Ascending aorta (tissue), 2 donors: ENCODE measurements at places on chromosomes 7 and 10.

DNA sequence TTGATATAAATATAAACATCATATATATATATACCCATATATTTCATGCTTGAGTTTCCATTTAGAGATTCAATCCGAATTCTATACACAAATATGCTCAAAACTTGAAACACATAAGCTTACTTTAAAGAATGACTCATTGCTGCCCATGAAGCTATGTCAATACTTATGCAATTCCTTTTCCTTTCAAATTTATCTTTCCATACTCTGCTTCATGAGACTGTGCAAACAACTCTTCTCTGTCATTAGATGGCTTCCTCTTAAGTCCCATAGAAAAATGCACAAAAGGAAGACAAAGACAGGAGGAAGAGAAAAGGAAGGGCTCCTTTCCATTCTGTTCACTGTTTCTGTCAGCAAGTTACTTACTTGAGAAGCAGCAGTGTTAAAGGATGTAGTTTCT is 895.7 kb upstream of the SORCS1 start:
- no peak for DNase-seq

GRCh38 chr7:50632561-50633413 is 67.6 kb upstream of the DDC start:
- no peak for DNase-seq

- DNase-seq, result no peak
Observed at GRCh38 chr10:129885526-129885925, 78.5 kb downstream of the EBF3 start.

- DNase-seq, result no peak
Observed at GRCh38 chr10:88110355-88110754, 246.9 kb downstream of the PTEN start.

DNA sequence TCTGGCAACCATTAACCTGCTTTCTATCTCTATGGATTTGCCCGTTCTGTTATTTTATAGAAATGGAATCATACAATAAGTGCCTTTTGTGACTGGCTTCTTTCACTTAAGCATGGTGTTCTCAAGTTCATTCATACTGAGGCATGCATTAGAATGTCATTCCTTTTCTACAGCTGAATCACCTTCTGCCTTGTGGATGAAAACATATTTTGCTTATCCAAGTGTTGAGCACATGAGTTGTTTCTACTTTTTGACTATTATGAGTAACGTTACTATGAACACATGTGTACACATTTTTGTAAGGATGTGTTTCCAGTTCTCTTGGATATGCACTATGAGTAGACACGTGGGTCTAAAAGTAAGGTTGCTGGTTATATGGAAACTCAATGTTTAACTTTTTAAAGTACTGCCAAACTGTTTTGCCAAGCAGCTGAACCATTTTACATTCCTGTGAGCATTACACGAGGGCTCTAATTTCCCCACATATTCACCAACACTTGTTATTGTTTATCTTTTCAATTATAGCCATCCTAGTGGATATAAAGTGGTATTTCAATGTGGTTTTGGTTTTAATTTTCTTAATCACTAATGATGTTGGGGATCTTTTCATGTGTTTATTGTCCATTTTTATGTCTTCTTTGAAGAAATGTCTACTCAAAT is 241.3 kb downstream of the FANK1 start:
- DNase-seq, result no peak

DNA sequence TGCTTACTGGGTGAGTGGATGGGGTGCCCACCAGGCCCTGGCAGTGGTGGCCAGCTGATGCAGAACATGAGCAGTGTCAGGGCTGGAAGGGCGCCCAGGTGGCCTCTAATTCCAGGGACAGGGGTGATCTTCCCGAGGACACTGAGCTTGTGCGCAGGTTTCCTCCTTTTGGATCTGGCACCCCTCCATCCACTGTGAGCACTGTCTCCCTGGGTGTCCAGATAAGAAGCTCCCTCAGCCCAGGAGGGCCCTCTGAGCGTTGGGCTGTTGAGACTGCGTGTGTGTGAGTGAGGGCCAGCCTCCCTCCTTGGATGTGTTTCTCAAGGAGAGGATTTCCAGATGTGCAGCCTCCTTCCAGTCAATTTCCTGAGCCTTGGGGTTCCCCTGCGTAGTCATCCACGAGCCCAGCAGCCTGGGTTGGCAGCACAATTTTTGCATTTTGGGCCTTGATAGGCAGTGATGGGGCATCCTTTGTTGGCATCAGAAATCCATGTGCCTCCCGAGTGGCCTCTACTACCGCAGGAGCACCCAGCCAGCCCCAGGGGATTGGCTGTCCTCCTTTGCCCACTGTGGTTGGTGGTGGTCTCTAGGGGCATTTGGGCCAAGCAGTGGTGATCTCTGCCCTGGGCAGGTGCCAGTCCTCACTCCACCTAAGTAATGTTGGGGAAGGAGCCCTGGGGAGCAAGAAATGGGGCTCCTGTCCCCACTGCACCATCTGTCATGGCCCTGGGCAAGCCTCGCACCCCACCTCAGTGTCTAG is 20.9 kb upstream of the BTBD16 start:
- no peak for DNase-seq
